Hematopoietic multipotent progenitor cell treated with erythropoietin and hydrocortisone succinate and interleukin-3 and kit ligand, for 6 days (in vitro differentiated cells): ENCODE measurements at places on chromosomes 6 and 20.

GRCh38 chr6:57089687-57090457, at the start of gene ZNF451:
Gene ZNF451 (plus strand): TSS chr6:57090188. CDS start chr6:57090254, 66 bp downstream.
- DNase-seq = peak; percentile 99

DNA sequence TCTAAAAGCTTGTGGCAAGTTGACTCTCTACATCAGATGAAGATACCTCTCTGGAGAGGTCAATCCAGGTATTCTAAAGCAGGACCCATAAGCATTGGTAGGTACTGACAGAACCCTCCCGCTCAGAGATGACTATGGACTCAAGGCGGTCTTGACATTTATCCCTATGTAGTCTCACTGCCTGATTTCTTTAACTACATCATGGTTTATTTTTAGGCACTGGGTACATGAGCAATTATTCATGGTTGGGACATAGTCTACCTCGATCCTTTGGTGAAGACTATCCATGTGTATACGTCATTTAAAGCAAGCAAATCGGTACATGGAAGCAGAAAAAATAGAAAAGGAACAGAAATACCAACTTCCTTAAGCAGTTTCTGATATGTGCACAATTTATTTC, 136.2 kb upstream of the TAB2 start:
- DNase-seq = no peak

DNA sequence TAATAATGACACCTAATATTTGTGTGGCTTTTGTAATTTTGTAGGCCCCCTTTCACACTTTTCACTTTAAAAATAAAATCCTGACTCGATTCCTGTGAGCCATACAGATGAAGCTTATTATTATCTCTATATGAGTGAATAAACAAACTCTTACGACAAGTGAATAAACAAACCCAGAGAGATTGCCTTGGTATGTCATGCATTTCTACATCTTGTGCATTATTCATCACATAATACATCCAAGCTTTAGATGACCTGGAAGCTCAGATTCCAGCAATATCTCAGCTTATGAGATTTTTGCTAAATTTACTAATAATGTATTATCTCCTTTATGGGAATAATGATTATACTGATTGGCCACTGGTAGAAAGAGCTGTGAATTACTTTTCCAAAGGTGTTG, 248.2 kb downstream of the TBX18 start:
- no peak for DNase-seq

DNA sequence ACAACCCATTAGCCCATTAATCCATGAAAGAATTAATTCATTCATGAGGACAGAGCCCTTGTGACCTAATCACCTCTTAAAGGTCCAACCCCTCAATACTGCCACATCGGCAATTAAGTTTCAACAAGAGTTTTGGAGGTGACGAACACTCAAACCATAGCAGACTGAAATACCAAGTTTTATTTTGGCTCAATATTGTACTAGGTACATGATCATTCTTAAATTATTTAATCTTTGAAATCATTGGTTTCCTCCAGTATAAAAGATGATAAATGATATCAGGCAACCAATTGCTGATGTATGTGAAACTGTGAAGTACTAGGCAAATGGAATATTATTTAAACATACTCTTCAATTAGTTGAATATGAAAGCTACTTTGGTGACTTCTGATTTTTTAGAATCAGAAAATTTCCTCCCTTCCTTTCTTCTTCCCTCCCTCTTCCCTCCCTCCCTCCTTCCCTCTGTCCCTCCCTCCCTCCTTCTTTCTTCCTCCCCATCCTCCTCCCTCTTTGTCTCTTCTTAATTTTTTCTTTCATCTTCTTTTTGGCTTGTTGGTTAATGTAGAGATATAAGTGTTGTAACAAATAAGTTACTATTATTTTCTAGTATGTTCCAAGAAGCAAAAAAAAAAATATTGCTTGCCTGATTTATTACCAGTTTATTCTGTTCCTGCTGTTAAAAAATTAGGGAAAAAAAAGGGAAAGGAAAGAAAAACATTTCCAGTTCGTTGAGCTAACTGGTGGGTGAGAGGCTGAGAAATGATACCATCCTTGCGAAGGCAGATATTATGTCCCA, 233.9 kb upstream of the ZNF217 start:
- DNase-seq = no peak

- no peak for DNase-seq
Measured at GRCh38 chr6:53503060-53503459, 41.8 kb downstream of the GCLC start.

DNA sequence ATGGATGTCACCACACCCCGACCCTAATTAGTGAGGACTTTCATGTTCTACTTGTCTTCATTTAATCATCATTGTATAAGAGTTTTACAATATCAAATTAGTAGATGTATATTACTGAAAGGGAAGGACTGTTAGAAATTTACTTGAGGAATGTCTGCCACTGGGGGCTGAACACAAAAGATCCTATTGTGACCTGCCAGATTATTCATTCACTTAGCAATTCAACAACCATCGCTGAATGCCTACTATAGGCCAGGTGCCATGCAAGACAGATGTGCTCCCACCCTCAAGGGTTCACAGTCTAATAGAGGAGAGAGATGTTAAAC, 8.0 kb upstream of the RBCK1 start:
- no peak for DNase-seq

- no peak for DNase-seq
Measured at GRCh38 chr6:127147534-127147933, 29.1 kb downstream of the RSPO3 start.

- no peak for DNase-seq
Measured at GRCh38 chr6:104182811-104183210, 676.9 kb downstream of the HACE1 start.

DNA sequence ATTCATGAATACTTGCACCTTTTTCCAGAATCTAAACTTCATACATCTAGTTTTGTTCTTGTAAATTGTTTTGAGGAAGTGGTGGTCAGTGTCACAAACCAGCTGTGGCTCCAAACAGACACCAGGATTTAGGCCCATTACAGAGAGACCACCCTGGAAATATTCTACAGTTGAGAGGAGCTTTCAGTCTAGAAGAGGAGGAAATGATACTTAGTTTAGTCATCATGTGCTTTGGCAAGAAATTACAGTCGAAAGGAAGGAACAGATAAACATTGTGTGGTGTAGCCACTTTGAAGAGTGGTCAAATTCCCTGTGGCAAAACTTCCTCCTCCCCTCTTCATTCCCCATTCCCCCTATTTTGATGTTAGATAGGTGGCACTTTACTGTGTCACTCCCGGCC, 15.7 kb downstream of the DCBLD1 start:
- peak; percentile 20 for DNase-seq

GRCh38 chr6:158290040-158290439, 22.2 kb upstream of the TULP4 start:
- no peak for DNase-seq

- no peak for DNase-seq
Measured at GRCh38 chr6:123509112-123509511, 127.6 kb downstream of the TRDN start.

DNA sequence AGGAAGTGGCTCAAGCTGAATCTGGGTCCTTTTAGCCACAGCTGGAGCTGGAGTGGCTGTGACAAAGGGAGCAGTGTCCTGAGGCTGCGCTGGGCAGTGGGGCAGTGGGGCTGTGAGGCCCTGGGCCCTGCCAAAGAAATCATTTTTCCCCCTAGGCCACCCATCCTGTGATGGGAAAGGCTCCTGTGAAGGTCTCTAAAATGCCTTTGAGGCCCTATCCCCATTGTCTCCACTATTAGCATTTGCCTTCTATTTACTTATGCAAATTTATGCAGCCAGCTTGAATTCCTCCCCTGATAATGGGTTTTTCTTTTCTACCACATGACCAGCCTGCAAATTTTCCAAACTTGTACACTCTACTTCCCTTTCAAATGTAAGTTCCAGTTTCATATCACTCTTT, 539.2 kb downstream of the MEI4 start:
- DNase-seq = no peak

DNA sequence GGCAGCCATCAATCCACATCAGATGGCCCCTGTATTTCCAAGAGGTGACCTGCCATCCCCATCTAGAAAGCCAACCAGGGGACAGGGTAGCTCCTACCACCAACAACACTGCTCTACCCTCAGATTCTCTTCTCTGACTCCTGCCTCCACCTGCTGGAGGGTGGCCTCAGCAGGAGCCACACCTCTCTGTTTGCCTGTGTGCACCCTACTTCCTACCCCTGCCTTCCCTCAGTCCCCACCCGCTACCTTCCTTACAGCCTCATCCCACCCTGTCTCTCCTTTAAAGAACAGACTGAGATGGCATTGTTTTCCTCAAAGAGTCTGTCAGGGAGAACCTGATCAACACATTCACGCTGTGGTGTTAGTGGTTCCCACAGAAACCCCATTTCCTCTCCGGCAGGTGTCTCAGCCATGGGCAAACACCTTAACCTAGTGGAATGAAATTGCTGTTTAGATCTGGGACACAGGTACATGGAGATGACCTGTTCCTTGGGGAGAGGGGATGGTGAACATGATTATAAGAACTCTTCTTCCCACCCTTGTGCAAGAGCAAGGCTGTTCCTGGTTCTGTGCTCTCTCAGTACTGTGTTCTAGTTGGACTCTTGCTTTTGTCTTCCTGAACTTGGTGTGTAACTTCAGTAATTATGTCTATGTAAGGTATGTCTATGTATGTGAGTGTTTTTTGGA, 1.8 kb downstream of the ENTPD6 start:
- peak; percentile 32 for DNase-seq

DNA sequence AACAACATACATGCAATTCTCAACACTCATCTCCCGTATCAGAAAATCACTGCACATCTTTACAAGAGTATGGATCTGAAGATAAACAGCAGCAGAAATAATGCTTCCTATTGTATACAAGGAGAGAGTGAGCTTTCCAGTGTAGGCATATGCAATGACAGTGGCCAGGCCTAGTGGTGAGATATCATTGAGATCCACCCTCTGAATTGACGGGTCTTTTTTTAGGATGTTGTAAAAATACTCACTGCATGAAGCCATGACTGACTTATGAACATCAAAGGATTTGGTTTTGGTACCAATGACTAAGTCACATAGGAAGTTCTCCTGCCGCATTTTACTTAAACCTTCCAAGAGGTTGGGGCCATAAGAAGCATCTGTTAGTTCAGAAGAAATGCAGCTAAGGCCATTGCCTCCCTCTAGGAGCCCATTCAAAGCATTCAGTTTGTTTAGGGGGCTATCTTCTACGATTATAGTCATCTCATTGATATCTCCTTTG, 10.8 kb downstream of the KLHL31 start:
- DNase-seq = no peak

GRCh38 chr6:126701676-126702560, 362.0 kb downstream of the CENPW start:
- no peak for DNase-seq

- DNase-seq = no peak
Measured at GRCh38 chr6:56399250-56399671, 151.9 kb upstream of the COL21A1 start.

- no peak for DNase-seq
Measured at GRCh38 chr6:111805511-111806164, 67.6 kb downstream of the FYN start.

- peak; percentile 88 for DNase-seq
Measured at GRCh38 chr6:161393839-161394364, 120.0 kb upstream of the AGPAT4 start.

DNA sequence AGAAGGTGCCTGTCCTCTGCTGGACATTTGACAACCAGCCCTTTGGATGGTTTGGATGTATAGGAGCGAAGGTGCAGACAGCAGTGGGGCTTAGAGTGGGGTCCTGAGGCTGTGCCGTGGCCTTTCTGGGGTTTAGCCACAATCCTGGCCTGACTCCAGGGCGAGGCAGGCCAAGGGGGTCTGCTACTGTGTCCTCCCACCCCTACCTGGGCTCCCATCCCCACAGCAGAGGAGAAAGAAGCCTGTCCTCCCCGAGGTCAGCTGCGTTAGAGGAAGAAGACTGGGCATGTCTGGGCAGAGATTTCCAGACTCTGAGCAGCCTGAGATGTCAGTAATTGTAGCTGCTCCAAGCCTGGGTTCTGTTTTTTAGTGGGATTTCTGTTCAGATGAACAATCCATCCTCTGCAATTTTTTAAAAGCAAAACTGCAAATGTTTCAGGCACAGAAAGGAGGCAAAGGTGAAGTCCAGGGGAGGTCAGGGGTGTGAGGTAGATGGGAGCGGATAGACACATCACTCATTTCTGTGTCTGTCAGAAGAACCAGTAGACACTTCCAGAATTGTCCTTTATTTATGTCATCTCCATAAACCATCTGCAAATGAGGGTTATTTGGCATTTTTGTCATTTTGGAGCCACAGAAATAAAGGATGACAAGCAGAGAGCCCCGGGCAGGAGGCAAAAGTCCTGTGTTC, 1.3 kb upstream of the CDKN1A start:
- no peak for DNase-seq

GRCh38 chr6:36492621-36493020, 49.8 kb downstream of the KCTD20 start:
- DNase-seq = no peak

GRCh38 chr6:108576709-108577108, 16.0 kb downstream of the FOXO3 start:
- peak; percentile 73 for DNase-seq

DNA sequence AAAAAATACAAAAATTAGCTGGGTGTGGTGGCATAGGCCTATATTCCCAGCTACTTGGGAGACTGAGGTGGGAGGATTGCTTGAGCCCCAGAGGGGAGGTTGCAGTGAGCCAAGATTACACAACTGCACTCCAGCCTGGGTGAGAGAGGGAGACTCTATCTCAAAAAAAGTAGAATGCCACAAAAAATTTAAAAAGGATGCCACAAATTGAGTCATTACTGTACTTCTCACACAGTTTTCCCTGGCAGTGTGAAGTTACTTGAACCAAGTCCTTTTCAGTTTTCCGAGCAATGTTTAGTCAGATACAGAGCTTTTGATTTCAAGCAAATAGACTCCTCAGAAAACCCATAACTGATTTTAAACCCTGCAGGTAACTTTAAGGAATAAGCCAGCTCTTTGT, 53.3 kb downstream of the TNFRSF21 start:
- DNase-seq = no peak

DNA sequence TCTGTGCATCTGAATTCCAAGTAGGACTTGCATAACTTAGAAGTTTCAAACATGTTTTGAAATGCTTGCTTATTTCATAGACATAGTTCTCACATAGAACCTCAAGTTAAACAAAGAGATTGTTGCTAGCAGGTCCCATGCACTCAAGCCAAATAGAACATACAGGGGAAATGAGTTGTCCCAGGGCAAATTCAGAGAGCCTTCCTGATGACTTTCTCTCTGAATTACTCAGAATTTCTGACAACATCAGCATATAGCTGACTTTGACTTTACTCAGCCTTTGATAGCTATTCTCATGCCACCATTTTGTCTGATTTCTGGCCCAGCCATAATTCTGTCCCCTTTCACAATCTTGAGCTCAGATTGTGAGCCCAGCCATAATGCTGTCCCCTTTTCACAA, 333.2 kb upstream of the PLCB4 start:
- no peak for DNase-seq

GRCh38 chr20:24696396-24696795, 227.0 kb downstream of the SYNDIG1 start:
- DNase-seq = no peak

DNA sequence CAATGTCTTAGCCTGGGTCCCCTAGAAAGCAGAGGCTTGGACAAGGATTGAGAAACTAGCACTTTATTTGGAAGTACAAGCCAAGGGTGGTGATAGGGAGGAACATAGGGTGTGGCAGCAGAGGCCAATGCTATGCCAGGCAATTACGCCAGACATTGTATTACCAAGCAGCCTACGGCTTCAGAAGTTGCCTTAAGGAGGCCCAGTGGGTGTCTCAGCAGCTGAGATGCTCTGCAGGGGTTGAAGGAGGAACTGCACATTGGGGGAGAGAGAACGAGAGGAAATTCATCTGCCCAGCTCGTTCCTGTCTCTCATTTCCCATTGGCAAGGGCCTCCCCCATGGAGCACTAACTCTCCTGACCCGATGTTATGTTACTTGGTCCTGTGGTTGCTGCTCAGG, 859 bp downstream of the C20orf202 start:
- no peak for DNase-seq
